Thyroid gland (tissue), 4 donors: ENCODE measurements at places on chromosomes 3 and 15. TPM values are rescaled to one million over a fixed set of nuclear protein-coding genes. Genes with fewer than 3 reads are reported as not detected.

DNA sequence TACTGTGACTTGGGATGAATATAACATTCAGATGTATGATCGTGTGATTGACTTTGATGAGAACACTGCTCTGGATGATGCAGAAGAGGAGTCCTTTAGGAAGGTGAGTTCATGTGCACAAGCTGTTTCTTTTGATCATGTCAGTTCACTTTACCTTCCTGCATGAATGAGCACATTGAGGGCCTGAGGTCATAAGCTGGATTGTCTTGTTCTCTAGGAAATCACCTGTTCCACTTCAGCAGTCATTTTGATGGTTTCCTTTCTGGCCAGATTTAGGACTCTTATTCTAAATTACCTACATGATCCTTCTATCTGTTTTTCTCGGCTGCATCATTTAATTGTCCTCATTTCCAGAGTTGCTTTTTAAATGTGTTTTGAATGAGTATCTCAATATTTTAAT lies 4.1 kb downstream of the RCN2 start:
- DNase-seq, result peak; percentile 65

SLC9A9 gene
- total RNA-seq, result 19.6 TPM

- no peak for DNase-seq
Observed at GRCh38 chr3:138289701-138290100, 40.0 kb downstream of the NME9 start.

- no peak for DNase-seq
Observed at GRCh38 chr15:99956022-99956775, 223.0 kb upstream of the LYSMD4 start.

GRCh38 chr3:174822320-174822719 lies 36.8 kb upstream of the NAALADL2 start:
- no peak for DNase-seq
